ENCODE measurements at places on chromosomes 12 and 14.

- DNase-seq: no peak
Measured at GRCh38 chr14:72810201-72810600, 83.7 kb downstream of the DPF3 start.

- DNase-seq: no peak
Measured at GRCh38 chr12:40552868-40553267, 139.4 kb upstream of the CNTN1 start.

- no peak for DNase-seq
Measured at GRCh38 chr14:96091149-96091693, 52.1 kb downstream of the C14orf132 start.

DNA sequence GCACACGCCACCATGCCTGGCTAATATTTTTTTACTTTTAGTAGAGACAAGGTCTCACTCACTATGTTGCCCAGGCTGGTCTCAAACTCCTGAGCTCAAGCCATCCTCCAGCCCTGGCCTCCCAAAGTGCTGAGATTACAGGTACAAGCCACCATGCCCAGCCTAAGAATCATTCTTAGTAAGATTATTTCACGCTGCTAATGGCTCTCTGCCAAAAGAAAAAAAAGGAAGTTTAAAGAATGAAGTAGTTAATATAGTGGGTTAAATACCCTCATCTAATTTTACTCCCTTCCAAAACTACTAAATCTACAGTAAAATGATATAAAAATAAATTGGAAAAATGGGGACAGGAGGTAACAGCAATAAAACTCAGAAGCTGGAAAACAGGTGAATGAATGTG lies 2.6 kb downstream of the ETFRF1 start:
- DNase-seq: no peak

DNA sequence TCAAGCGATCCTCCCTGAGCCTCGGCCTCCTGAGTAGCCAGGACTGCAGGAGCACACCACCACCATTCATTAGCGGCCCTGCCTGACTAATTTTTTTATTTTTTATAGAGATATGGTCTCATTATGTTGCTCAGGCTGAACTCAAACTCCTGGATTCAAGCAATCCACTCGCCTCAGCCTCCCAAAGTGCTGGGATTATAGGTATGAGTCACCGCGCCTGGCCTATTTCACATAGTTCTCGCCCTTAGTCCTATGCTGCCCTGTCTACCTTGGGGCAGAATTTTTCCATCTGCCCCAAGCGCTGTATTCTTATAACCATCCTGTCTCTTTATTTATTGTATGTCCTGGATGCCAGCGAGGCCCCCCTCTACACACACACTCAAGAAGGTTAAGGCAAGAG lies 50.9 kb upstream of the BCL2L14 start:
- DNase-seq: no peak

- no peak for DNase-seq
Measured at GRCh38 chr12:88471331-88472045, 108.8 kb downstream of the KITLG start.

GRCh38 chr14:74913986-74914573 lies 9.0 kb downstream of the RPS6KL1 start:
- DNase-seq: no peak

Measured in stimulated activated CD4-positive, alpha-beta T cell treated with anti-CD3 and anti-CD28 coated beads, TNF-alpha, amount 100 ng/mL, for 1 hour (primary cell).